ENCODE measurements at places on chromosomes 5 and 9. TPM values are rescaled to one million over a fixed set of nuclear protein-coding genes. Genes with fewer than 3 reads are reported as not detected.

The TBCA gene
- total RNA-seq, result 77.8 TPM

- no peak for DNase-seq
- no peak overlapping the region for H3K4me3 ChIP-seq
- no peaks in the 10 kb centered on the region for H3K27me3 ChIP-seq
- no peak overlapping the region for H3K27ac ChIP-seq
- no peaks in the 10 kb centered on the region for H3K36me3 ChIP-seq
Observed at GRCh38 chr9:110457245-110457644, 119.6 kb upstream of the TXNDC8 start.

DNA sequence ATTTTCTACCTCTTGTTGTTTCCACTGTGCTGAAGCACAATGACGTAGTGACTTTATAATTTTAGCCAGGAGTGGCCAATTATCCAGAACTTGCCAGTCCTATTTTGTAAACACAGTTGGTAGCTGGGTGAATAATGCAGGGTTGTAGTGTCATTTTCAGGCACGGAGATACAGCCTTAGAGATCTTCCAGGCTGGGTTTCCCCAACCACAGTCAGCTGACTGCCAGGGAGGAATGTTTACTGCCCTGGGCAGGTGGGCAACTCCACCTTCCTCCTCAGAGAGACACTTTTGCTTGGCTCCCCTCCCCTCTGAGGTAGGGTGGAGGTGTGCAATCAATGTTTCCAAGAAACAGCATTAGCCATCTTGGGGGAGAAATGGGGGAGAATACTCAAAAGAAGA is 228.1 kb upstream of the NR4A3 start:
- DNase-seq, result no peak
- no peak overlapping the region for H3K4me3 ChIP-seq
- no peak overlapping the region for H3K27ac ChIP-seq
- no peaks in the 10 kb centered on the region for H3K36me3 ChIP-seq

DNA sequence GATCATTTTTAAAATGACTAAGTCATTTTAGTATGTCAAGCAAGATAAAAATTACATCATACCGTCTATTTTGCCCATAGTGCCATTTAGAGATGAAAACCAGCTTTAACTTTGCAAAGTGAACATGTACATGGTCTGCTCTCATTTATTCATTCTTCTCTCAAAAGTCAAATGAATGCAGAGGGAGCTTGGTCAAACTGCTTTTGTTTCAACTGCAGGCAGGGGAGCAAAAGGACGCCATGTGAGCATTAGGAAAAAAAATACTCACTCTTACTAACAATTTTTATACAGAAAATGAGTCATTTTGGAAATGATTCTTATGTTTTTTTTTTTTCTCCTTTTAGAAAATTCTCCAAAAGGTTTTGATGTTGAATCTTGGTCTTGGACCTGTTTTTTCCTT is 15.7 kb downstream of the SCGB3A1 start:
- H3K36me3 ChIP-seq, result peaks cover 6% of the 10 kb centered on the region
- no peak overlapping the region for H3K27ac ChIP-seq
- H3K4me3 ChIP-seq, result no peak overlapping the region
- H3K27me3 ChIP-seq, result no peaks in the 10 kb centered on the region

DNA sequence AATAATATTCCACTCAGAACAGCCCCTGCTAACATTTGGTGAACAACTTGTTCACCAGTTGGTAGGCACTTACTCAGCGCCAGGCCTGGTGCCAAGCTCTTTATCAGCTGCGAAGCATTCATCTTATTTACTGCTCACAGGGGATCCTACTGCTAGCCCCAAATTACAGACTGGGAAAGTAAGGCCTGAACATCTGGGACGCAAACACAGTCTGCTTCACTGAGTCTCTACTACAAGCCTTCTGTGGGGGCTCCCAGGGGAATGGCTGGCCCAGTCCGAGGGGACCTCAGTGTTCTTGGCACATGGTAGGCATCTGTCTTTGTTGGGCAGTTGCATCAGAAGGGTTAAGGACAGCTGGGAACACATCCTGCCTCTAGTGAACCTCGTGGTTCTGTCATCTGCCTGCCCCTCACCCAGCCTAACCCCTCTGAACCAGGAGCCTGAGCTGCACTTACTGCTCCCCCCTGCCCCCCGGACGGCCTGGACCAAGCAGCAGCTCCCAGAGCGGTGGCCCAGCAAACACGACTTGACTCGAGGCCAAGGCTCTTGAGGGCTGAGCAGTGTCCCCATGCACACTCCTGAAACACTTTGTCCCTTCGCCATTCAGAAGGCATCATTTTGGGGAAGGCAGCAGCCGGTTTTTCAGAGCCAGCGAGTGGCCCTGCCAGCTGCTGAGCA is at the start of gene PHYHD1:
Gene PHYHD1, plus strand, starts transcription at position 602 of the 678 bp plus-strand sequence. CDS start 1,342 bp downstream, outside the sequence.
- H3K36me3 ChIP-seq, result no peaks in the 10 kb centered on the region
- peaks cover 67% of the 10 kb centered on the region for H3K4me1 ChIP-seq
- peak within 1 kb of the TSS; percentile 46 for H3K4me3 ChIP-seq
- peak within 1 kb of the TSS; percentile 90 for H3K27ac ChIP-seq
- H3K27me3 ChIP-seq, result no peaks in the 10 kb centered on the region

GRCh38 chr5:102453716-102454115 is 45.1 kb downstream of the SLCO6A1 start:
- H3K27ac ChIP-seq, result no peak overlapping the region
- H3K4me1 ChIP-seq, result no peaks in the 10 kb centered on the region
- H3K4me3 ChIP-seq, result no peak overlapping the region

- DNase-seq, result no peak
- no peaks in the 10 kb centered on the region for H3K36me3 ChIP-seq
- no peaks in the 10 kb centered on the region for H3K27me3 ChIP-seq
- no peaks in the 10 kb centered on the region for H3K4me1 ChIP-seq
Observed at GRCh38 chr5:6785161-6785860, 72.1 kb downstream of the TENT4A start.

All from body of pancreas (tissue), 4 donors.